Stimulated activated memory B cell treated with anti-CD40 and anti-IgM and Interleukin-4, amounts not matched to agents 10 μg/mL and 1 μg/mL and 100 μg/mL, for 72 hours (primary cell): ENCODE measurements at places on chromosomes 13 and 19.

GRCh38 chr13:109312399-109312798 lies 474.0 kb downstream of the IRS2 start:
- no peak for ATAC-seq

- ATAC-seq, result no peak
These were observed 109.1 kb downstream of the PCDH9 start for GRCh38 chr13:67120872-67121531.

- no peak for ATAC-seq
These were observed 1029.6 kb downstream of the PCDH9 start for GRCh38 chr13:66200555-66200954.

GRCh38 chr19:55459551-55459949 lies 1.9 kb downstream of the ISOC2 start:
- no peak for ATAC-seq

GRCh38 chr19:3398114-3398899 lies 31.9 kb downstream of the NFIC start:
- ATAC-seq, result no peak

DNA sequence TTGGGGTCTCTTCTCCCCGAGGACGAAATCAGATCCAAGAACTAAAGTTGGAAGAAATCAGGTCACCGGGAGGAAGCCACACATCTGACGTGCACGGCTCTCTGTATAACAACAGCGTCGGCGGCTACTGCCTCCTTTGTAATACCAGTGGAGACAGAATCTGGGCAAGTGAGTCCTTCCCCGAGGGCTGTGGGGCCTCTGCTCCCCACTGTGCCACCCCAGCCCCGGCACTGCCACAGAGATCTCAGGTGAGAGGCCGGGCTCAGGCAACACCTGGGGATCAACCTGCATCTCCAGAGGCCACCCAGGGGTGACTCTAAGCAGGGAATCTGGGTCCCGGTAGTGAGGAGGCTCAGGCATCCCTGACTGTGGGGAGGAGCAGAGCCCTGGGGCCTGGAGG lies 33.7 kb upstream of the C13orf46 start:
- ATAC-seq, result no peak
